ENCODE measurements at places on chromosomes 2 and 18.

DNA sequence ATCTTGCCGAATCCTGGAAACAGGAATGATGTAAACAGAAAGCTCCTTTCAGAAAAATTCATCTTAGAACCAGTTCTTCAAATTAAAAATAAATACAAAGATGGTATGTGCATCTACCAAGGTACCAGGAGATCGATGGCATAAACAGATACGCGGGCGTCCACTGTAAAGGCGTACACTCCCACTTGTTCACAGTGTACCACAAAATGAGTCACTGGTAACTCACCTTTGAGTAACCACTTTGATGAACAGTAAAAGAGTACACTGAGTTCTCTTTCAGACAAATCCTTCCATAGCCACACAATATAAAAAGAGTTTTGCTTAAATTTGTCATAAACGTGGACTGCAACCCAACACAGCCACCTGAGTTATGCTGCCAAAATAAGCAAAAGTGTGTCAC, 128.3 kb downstream of the DNER start:
- no peak for DNase-seq

GRCh38 chr2:186496401-186496800, 10.3 kb downstream of the ZC3H15 start:
- DNase-seq, result no peak

- no peak for DNase-seq
Measured at GRCh38 chr18:46393230-46393629, 263.8 kb downstream of the LOXHD1 start.

- DNase-seq, result no peak
Measured at GRCh38 chr2:71711133-71711855, 257.9 kb downstream of the DYSF start.

- DNase-seq, result no peak
Measured at GRCh38 chr18:6505498-6505875, 90.8 kb upstream of the L3MBTL4 start.

DNA sequence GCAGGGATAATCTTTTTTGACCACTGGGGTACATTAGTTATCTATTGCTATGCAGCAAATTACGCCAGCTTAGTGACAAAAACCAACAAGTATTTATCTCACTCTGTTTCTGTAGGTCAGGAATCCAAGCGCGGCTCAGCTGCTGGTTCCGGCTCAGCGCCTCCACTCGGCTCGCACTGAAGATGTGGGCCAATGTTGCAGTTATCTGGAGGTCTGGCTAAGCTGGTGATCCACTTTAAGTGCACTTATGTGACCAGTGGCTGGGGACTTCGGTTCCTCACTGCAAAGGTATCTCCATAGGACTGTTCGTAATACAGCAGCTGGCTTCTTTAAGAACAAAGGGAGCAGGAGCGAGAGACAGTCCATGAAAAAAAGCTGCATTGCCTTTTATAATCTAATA, 591.9 kb downstream of the TMEM182 start:
- no peak for DNase-seq

GRCh38 chr2:113098532-113098931, 28.9 kb upstream of the IL1RN start:
- no peak for DNase-seq

- no peak for DNase-seq
Measured at GRCh38 chr2:1929001-1929400, 184.7 kb upstream of the PXDN start.

DNA sequence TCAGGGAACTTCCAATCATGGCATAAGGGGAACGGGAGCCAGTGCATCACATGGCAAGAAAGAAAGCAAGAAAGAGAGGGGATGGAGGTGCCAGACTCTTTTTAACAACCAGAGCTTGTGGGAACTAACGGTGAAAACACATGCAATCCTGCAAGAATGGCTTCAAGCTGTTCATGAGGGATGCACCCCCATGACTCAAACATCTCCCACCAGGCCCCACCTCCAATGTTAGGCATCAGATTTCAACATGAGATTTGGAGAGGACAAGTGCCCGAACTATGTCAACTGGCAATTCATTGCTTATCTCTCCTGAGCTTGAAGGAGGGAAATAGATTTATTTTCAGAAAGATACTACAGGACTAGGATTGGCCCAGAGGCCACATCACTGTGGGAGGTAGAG, 270.0 kb downstream of the SLC4A3 start:
- no peak for DNase-seq

- DNase-seq, result no peak
Measured at GRCh38 chr2:54820558-54820957, 97.1 kb downstream of the EML6 start.

DNA sequence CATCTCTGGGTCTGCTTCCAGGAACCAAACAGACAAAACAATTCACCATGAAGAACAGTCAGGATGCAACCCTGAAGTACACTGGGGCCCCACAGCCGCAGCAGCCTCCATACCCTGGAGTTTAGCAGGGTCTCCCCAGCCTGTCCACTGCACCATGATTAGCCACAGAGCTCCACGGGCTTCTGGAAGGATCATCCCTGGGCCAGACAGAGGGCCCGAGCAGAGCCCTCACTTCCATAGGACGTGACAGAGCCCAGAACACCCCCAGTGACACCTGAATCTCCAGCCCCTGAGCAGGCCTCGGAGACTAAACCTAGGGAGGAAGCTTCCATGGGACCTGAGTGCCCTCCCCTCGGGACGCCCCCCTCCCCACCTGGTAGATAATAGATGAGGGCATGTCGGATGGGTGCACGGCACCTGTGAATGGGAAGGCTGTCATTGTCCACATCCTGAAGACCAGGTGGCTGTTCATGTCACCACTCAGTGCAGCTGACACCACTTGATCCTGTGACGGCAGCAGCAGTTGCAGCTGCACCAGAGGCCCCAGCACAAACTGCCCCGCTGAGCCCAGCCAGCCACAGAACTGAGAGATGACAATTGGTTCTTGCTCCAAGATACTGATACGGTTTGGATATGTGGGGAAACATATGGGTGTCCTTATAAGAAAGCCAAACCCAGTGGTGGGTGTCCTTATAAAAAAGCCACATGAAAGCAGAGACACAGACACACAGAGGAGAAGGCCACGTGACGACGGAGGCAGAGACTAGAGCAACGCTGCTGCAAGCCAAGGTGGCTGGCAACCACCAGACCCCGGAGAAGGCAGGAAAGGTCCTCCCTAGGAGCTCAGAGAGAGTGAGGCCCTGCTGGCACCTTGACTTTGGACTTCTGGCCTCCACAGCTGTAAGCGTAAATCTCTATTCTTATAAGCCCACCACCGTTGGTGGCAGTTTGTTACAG, 23.2 kb downstream of the KIF1A start:
- no peak for DNase-seq

DNA sequence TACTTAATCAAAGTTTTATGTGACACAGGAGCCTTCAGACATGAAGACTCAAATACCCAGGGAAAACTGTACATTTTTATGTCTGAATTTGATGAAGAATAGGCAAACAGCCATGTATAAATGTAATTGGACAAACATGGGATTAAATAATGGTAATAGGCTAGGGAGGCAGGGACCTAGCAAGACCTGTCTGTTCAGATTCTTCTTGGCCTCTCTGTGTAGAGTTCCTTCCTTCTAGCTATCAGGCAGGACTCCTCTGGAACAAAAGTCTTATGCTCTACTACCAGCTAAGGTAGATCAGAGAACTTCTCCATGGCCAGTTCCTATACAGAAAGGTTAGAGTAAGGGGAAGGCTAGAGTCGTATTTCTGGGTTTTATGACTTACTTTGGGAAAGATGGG, 9.5 kb upstream of the PARD3B start:
- no peak for DNase-seq

DNA sequence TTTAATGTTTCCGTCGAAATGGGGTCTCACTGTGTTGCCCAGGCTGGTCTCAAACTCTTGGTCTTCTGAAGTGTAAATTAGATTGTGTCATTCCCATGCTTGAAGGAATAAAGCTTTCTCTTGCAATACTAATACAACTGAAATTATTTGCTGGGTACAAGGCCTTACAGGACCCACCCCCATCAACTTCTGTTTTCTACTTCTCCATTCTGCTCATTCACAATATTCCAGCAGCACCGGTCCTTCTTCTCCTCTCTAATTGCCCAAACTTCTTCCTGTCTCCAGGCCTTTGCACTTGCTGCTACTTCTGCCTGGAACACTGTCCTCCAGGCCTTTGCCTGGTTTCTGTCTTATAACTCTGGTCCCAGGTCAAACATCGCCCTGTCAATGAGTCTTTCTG, 73.8 kb downstream of the APOB start:
- DNase-seq, result no peak

DNA sequence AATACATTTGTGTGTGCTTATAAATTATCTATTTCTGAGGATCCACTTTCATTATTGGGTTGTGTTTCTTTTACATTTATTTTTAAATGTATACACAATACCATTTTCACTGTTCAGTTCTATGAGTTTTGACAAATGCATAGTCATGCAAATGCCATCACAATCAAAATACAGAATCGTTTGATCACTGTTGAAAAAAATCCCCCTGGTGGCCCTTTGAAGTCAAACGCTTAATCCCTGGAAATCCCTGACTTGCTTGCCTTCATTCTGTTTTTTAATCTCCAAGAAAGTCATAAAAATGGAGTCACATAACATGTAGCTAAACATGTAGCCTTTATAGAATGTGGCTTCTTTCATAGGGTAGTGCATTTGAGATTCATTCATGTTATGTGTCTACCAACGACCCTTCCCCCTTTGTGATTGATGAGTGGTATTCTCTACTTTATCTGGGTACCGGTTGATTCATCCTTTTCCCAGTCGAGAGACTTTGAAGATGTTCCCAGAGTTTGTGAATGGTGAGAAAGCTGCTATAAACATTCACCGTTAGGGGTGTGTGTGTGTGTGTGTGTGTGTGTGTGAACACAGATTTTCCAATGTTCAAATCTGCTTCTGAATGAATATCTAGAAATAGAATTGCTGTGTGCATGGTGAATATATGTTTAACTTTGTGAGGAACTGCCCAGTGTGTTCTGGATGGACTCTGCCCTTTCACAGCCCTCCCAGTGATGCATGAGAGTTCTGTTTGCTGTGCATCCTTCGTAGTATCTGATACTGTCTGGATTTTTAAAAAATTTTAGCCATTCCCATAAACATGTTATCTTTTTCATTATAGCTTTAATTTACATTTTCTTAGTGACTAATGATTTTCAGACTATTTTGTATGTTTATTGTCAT, 173.6 kb downstream of the GALR1 start:
- no peak for DNase-seq

DNA sequence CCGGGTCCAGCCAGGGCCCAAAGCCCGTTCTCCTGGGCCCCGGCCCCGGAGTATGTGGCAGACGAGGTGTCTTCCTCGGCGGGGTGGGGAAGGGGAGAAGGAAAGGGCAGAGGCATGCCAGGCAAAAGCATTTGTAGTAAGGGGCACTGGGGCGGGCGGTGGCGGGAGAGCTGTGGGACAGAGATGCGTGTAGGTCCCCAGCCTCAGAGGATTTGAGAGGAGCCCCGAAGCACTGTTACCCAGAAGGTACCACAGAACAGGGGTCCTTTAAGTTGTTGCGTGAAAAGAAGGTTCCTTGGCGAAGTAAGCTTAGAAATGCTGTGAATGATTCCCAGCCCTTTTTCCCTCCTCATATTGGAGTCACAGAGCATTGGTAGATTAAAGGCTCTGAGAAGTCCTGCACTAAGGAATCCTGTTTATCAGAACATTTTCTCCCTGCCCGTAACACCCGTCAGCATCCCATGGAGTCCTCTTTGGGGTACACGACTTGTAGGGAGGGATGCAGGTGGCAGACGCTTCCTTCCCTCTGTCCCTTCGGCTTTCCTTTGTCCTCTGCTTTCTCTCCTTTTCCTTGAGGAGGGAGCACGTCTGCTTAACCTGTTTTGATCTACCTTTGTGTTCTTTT, 12.5 kb downstream of the GAREM2 start:
- no peak for DNase-seq
